Activated CD4-positive, CD25-positive, alpha-beta regulatory T cell treated with anti-CD3 and anti-CD28 coated beads, Interleukin-2, amount 50 U/mL, for 24 hours (primary cell): ENCODE measurements at places on chromosomes 2 and 18.

DNA sequence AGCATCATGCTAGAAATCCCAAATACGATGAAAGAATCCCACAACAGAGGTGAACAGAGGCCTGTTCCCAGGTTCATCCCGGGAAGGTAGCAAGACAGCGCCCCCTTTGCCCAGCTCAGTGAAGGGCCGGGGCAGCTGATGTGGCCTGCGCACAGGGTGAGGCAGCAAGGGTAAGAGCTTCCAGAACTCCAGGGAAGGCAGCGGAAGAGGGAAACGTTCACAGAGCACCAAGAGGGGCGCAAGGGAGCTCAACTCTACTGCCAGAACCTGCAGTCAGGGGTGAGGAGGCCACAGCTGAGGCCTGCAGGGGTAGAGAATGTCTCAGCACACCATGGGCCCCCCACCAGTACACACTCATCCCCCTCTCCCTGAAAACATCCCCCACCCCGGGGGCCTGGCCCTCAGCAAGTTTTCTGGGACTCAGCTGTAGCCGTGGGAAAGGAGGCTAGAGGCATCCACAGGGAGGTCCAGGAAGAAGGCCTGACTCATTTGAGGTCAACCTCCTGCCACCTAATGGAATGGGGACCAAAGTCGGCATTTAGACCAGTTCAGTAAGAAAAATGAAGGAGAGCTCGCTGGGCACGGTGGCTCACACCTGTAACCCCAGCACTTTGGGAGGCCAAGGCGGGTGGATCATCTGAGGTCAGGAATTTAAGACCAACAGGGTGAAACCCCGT lies 95.6 kb upstream of the ASAP2 start:
- no peak for ATAC-seq

GRCh38 chr2:12967804-12968203 lies 251.1 kb downstream of the TRIB2 start:
- ATAC-seq, result no peak

DNA sequence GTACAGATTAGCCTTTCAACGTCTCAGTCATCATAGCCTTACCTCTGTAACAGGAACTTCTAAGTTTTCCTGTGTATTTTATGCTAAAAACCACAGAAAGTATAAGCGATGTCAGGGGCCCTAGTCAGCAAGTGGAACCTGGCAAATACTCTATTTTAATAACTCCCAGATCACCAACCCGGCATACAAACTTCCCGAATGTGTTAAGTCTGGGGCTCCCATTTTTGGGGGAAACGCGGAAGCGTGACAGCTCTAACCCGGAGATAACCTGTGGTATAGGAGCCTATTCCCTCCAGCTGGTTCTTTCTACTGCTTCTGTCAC lies 574 bp downstream of the NIFK start:
- no peak for ATAC-seq

DNA sequence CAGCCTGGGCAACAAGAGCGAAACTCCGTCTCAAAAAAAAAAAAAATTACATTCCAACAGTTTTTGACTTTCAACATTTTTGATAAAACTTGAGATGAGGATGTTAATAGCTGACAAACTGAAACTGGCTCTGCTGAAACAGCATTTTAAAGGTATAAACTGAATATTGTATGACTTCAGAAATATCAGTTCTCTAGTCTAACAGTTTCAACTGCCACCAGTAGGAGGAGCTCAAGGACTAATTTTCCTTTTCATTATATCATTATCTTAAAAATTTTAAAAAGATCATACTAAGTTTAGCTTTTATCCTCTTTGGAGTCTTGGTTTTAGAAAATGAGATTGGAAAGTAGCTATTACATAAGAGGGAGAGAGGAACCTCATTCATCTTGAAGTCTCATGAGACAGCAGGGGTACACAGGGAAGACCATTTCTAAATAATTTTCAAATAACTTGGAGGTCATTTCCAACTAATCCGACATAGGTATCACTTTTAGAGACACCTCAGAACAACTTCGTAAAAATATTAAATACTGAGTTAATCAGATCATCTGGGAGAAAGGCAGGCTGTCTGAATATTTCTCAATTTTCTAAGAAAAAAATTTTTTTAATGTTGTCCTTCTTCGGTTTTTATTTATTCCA lies 37.6 kb upstream of the MCM6 start:
- no peak for ATAC-seq

DNA sequence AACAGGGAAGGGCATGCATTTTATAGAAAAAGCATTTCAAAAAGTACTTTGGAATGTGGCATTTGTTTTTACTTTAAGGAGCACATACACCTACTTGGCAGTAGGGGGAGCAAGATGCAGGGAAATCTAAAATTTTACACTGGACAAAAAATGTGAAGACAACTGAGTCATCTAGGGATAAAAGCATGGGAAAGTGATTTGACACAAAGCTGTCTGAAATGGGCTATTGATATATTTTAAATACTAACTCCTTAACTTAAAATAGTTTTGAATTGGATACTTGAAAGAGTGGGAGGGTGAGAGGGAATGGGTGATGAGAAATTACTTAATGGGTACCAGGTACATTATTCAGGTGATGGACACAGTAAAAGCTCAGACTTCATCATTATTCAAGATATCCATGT lies 15.8 kb downstream of the TMEM200C start:
- ATAC-seq, result no peak

- no peak for ATAC-seq
Measured at GRCh38 chr2:155356250-155356649, 657.8 kb downstream of the KCNJ3 start.
